ENCODE measurements at places on chromosomes 16 and 17.

DNA sequence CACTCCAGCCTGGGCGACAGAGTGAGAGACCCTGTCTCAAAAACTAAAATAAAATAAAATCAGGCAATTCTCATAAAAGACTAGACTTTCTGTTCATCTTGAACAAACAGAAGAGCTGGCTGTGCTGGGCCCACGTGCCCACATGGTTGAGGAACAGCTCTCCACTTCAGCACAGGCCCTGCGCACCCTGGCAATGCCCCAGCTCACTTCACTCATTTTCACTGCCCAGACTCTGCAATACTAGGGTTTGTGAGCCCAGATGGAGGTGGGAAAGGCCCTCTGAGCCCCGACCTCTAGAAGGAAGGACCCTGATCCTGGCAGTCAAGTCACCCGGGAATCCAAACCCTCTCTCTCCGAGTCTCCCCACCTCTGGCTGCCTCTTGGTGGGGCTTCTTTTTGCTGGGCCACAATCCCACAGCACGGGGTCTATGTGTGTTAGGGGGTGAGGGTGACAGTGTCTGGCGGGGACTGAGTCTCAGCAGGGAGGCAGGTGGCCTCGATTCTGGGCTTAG lies 14.8 kb downstream of the MYLK3 start:
- DNase-seq: no peak

GRCh38 chr17:78999056-78999768 lies 10.4 kb downstream of the CANT1 start:
- DNase-seq: no peak

- DNase-seq: no peak
Observed at GRCh38 chr16:18049547-18050133, 286.9 kb downstream of the NPIPA8 start.

GRCh38 chr16:25093208-25094061 lies 18.1 kb upstream of the LCMT1 start:
- DNase-seq: no peak

DNA sequence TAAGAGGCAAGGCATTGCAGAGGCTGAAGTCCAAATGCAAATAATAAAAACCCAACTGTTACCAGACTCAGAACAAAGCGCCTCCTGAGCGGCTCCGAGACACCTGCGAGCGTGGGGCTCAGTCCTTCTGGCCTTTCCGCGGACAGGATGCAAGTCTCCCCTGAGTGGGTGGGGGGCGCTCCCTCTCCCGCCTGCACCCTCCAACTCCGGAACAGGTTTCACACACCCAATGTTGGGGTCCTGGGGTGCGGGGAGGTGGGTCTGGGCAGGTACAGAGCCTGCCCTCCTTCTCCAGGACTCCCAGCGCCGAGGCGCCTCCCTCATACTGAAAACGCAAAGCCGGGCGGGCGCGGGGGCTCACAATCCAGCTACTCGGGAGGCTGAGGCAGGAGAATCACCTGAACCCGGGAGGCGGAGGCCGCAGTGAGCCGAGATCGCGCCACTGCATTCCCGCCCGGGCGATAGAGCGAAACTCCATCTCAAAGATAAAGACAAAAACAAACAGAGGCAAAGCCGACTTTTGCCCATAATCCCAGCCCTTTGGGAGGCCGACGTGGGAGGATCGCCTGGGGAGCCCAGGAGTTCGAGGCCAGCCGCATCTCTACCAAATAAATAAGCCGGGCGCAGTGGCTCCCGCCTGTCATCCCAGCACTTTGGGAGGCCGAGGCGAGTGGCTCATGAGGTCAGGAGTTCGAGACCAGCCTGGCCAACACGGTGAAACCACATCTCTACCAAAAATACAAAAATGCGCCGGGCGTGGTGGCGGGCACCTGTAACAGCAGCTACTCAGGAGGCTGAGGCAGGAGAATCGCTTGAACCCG lies 893 bp downstream of the GINS2 start:
- DNase-seq: no peak

GRCh38 chr16:8877894-8878522 lies 4.1 kb upstream of the LITAFD start:
- no peak for DNase-seq

GRCh38 chr17:65546579-65546978 lies 14.9 kb downstream of the AXIN2 start:
- no peak for DNase-seq

- DNase-seq: no peak
Observed at GRCh38 chr17:77535435-77535834, 394.7 kb downstream of the SEC14L1 start.

- DNase-seq: no peak
Observed at GRCh38 chr17:73249700-73250099, 12.0 kb downstream of the CPSF4L start.

GRCh38 chr16:81746566-81746965 lies 32.5 kb upstream of the PLCG2 start:
- DNase-seq: no peak

- DNase-seq: no peak
Observed at GRCh38 chr16:55017321-55017720, 86.7 kb downstream of the IRX5 start.

DNA sequence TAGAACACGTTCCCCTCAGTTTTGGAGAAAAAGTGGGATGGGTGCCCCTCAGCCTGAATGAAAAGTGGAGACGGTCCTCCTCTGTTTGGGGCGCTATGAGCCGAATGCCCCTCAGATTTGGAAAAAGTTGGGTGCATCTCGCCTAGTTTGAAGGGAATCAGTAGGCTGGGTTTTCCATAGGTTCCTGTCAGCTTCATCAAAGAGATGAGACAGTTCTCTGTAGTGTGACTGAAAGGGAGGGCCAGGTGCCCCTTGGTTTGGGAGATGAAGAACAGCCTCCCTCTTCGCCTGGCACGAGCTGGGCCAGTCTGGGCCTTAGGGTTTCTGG lies 742 bp upstream of the SLC9A5 start:
- no peak for DNase-seq

DNA sequence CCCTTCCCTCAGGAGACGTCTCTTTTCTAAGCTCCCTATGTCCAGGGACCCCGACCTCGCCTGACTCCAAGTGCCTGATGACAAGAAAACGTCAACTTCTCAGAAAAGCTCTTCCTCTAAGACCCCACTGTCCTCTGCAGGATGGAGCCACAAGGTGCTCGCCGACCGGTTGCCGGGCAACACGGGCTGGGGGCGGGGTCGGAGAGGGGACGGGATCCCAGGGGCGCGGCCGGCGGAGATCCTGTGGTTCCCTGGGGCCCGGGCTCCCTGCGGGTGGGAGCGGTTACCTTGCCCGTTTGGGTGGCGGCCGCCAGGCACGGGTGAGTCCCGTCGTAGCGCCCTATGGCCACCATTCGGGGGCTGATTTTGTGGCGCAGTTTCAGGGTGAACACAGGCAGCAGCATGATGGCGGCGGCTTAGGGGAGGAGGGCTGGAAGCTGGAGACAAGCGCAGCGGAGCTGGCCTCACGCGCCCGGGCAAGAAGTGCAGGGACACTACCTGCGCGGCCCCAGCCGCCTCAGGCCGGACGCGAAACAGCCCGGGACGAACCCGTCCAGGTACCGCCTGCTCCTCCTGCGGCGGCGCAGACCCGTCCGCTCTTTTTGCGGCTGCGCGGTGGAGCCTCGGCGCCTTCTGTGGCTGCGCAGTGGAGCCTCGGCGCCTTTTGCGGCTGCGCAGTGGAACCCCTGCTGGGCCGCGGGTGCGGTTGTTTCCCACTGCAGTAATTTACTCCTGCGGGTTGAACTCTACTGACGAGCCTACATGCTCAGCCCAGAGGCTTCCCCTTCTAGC lies at the start of gene BBS2:
Gene BBS2 (minus strand): TSS at position 566 of the 792 bp plus-strand sequence. CDS start 162 bp downstream, at position 404.
- peak; percentile 85 for DNase-seq

DNA sequence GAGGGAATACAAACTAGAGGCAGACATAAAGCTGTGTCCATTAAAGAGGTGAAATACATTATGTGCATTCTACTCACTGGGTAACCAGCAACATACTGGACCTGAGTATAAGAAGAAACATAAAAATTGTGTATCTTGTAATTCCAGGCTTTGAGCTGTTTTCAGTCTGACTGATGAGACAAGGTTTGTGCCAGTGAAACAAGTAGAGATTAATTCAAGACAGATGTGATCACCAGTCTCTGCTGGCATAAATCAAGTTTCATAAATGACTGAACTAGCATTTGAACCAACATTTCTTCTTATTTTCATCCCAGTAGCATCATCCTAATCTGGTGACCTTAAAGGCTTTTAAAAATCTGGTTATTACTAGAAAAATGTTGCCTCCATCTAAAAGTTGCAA lies 108.8 kb upstream of the RPL38 start:
- DNase-seq: no peak

- DNase-seq: no peak
Observed at GRCh38 chr17:38543403-38544174, 62.2 kb downstream of the SRCIN1 start.

DNA sequence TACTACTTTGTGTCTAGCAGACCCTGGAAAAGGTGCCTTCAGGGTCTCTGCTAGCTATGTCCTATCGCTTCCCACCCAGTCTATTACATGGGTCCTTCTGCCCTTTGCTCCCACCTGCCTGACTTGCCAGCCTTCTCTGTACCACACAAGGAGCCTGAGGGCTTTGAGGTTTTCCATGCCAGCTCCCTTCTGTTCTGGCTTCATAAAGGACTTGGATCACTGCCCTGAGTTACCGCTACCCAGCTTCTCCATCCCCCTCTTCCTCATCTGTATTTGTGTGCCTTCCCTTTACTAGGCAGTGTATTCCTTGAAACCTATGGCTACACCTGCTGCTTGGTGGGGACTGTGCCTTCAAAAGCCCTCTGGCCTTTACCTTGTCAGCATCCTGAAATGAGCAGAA lies 19.6 kb upstream of the LLGL1 start:
- no peak for DNase-seq

DNA sequence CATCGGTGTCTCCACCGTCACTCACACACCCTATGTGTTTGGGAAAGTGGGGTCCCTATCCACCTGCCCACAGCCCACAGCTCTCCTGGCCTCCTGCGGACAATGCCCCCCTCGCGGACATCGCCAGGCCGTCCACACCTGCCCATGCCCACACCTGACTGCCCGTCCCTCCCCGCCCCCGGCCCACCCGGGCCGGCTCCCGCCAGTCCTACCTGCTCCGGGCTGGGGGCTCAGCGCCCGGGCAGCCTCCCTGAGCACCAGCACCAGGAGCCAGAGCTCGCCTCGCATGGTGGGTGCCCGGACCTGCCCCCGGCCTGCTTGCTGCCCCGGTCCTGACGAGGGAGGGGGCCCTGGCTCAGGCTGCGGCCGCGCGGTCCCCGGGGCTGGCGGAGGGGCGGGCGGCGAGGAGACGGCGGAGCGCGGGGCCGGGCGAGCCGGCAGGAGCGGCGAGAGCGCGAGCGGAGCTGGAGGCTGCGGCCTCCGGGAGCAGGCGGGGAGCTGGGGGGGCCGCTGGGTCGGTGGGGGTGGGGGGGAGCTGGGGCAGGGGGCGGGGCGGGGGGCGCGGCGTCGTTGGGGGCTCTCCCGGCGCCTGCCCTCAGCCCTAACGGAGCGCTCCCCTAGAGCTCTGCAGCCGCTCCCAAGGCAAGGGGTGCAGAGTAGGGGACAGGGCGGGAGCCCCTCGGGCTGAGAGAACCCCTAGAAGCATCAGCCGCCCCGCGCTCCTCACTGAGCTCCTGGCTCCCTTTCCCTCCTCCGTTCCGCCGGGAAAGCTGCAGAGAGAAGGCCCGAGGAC lies at the start of gene PLXDC1:
Gene PLXDC1 (minus strand): TSS at position 488 of the 793 bp plus-strand sequence. CDS start 200 bp downstream, at position 288.
- no peak for DNase-seq

DNA sequence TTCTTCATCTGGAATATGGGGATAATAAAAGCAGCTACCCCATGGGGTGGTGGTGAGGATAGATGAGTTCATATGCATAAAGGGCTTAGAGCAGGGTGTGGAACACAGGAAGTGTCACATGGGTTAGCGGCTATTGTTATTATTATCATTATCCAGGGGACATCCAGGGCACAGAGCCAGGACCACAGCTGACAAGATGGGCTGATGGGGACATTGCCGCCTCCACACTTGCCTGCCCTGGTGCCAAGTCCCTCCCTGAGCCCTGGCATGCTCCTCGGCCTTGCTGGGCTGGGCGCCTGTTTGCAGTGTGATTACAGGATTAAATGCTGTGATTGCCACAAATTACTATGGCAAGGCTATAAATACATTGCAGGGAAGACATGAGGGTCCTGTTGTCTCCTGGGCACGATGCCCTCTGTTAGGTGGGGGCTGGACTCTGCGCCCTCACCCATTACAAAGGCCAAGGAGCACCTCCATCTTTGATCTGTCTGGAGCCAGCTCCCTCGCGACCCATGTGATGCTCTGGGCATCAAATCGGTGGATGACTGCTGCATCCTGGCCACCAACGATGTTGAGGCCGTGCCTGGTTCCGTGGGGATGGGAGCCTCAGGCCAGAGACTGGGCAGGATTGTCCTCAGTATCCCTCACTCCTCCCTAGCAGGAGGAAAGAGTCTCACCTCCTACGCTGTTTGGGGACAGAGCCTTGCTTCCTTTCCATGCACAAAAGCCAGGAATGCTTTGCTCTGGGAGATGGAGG lies 43.2 kb downstream of the PIMREG start:
- DNase-seq: no peak

- DNase-seq: no peak
Observed at GRCh38 chr16:7456211-7456610, 123.6 kb downstream of the RBFOX1 start.

DNA sequence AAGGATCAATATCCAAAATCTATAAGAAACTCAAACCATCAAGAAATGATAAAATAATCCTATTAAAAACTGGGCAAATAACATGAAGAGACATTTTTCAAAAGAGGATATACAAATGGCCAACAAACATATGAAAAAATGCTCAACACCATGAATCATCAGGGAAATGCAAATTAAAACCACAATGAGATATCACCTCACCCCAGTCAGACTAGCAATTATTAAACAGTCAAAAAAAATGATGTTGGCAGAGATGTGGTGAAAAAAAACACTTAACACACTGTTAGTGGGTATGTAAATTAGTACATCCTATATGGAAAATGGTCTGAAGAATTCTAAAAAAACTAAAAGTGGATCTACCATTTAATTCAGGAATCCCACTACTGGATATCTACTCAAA lies 379.0 kb upstream of the SOX9 start:
- DNase-seq: no peak

DNA sequence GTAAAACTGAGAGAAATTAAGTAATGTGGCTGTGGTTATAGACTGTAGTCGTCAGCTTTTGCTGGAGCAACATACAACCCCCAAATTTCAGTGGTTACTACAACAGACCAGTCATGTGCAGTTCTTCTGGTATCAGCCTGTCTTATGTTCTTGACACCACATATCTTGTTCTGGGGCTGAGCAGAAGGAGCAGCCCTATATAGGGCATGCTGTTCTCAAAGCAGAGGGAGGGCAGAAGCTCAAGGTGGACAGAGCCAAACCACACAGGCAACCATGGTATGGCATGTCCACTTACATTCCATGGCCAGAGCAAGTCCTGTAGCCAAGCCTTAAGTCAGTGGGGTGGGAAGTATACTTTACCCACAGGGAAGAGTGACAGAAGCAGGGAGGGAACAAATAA lies 7.7 kb downstream of the PRKAR1A start:
- peak; percentile 11 for DNase-seq

GRCh38 chr17:27567563-27567859 lies 63.5 kb upstream of the LGALS9 start:
- no peak for DNase-seq
